ENCODE measurements at places on chromosomes 1 and 21.
A peak's percentile ranks its signal among the peaks of the same experiment; 100 is the strongest.

GRCh38 chr1:33061834-33062233 is 19.1 kb upstream of the AZIN2 start:
- no peak for DNase-seq

- no peak for DNase-seq
These were observed 41.8 kb downstream of the CAMTA1 start for GRCh38 chr1:6827079-6827478.

GRCh38 chr21:37367336-37367702 is 746 bp downstream of the DYRK1A start:
- DNase-seq, result no peak

GRCh38 chr1:222557148-222557547 is 9.2 kb upstream of the HHIPL2 start:
- DNase-seq, result no peak

DNA sequence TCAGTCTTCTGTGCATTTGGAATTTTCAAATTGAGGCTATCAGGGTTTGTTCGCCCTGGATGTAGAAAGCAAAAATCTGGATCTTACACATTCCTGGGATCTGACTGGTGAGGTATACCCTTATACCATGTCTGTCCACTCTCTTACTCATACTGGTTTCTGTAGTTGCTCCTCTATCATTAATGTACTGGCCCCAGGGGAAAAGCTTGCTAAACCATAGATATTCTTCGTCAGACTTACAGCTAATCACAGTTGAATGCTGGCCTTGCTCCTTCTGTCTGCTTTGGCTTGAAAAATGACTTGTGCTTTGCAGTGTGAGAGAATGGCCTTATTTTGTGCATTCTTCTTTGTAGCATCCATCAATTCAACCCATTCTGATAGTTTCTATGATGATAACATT is 30.5 kb downstream of the TBCE start:
- DNase-seq, result no peak

DNA sequence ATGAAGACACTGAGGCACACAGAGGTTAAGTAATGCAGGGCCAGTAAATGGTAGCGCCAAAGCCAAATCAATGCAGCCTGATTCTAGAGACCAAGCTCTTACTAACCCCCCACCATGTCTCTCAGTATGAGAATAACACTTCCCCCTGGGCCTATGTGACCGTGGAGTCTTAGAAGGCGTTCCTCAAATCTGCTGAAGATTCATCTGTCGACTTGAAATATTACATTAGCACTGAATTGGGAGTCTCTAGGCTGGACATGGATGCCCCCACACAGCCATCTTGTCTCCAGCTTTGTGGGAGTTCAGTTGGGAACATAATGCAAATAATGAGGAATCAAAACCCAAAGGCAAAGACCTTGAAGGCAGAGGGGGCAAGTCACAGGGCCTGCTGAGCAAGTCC is 117.9 kb upstream of the HMGB4 start:
- DNase-seq, result no peak

DNA sequence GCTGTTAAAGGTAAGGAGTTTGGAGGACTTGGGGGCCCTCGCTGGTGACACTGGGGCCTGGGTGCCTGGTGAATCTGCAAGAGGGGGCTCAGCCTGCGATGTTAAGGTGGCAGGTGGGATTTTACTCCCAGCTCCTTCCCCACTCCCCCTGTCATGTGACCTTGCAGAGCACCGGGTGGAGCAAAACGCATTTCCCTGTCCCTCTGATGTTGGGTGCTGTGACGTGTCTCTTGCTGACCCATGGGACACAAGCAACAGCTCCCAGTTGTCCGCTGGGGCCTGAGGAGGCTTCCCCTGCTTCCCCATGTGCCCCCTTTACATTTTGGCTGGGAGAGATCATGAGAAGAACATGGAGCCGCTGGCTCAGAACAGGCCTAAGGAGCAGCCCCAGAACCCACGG is 319.0 kb downstream of the MATN1 start:
- no peak for DNase-seq

GRCh38 chr1:27658951-27659496 is 13.0 kb downstream of the IFI6 start:
- DNase-seq, result peak; percentile 22

DNA sequence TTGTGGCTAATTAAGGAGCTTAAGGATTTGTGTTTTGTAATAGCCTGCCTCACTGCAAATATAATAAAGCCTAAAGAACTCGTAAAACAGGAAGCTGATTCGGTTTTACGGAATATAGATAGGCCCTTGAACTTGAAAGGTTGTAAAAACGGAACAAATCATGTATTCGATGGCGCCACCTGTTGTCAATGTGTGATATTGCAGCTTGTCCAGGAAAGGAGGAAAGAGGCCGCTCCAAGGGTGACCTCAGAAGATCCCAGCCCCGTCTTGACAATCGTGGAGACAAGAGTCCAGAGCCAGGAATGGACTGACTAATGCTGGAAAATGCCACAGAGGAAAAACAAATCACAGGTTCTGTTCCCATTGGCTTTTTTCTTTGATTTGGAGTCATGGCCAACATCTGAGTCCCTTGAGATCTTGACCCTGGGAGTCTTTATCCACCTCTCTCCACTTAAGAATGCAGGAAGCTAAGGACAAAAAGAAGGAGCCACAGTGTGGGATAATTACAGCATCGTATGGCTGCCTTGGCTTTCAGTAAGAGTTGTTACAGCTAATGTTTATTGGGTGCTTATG is 7.0 kb upstream of the IGSF21 start:
- DNase-seq, result no peak

DNA sequence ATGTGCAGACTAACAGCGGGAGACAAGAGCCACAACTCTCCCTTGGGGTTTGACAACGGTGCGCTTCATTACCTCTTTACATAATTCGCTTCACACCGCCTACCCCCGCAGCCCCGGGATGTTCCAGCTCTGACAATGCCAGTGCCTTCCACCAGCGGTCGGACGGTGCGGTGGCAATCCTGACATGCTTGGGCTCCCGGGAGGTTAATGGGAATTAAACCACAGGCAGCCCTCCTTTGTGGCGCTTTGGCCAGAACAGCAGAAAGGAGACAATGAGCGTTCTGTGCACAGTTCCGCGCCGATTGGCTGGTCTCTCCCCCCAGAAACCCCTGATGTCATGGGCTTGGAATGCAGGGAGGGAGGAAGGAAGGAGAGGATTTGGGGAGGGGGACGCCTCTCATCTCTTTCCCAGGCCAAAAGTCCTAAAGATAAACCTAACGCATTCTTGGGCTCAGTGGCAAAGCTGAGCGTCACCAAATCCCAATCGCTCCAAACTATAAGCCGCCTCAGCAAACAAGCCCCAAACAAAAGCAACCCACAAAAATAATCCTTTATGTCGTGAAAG is 1.3 kb downstream of the CNN3 start:
- peak; percentile 1 for DNase-seq

- DNase-seq, result no peak
These were observed 58.2 kb downstream of the CD34 start for GRCh38 chr1:207852576-207853371.

GRCh38 chr1:45243476-45244343 is 37.3 kb upstream of the ZSWIM5 start:
- no peak for DNase-seq

- DNase-seq, result no peak
These were observed 11.0 kb upstream of the ZFP69B start for GRCh38 chr1:40439247-40439646.

DNA sequence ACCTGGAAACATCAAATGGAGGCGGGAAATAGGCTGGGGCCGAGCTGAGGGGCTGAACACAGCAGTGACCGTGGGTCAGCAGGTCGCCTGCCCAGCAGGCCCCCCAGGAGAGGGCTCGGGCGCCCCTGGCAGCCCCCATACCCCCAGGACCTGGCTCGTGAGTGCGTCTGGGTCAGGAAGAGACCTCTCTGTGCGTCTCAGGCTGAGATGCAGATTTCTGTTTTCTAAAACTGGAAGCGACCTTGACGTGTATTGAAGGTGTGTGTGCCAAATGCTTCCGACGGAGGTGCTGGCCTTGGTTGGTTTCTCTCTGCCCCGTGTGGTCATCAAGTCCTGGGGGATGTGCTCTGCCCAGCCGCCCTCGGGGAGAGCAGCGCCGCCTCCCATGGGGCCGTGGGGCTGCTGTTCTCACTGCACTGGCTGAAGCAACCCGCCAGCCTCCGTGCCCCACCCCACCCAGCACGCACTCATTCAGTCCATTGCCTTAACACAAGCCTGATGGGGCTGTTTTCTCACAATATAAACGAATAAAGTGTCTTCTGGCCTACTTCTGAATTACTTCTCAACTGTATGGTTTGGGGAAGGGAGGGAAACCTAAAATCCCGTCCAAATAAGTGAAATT is 7.4 kb downstream of the PEX10 start:
- no peak for DNase-seq

DNA sequence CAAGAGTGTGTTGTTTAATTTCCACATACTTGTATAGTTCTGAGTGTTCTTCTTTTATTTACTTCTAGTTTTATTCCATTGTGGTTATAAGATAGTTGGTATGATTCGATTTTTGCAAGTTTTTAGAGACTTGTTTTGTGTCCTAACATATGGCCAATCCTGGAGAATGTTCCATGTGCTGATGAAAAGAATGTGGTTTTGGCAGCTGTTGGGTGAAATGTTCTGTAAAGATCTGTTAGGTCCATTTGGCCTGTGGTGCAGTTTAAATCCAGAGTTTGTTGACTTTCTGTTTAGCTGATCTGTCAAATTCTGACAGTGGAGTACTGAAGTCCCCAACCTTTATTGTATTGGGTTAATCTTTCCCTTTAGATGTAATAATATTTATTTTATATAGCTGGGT is 19.5 kb upstream of the TIPRL start:
- DNase-seq, result no peak

GRCh38 chr1:25755475-25756125 is 44.4 kb upstream of the SELENON start:
- no peak for DNase-seq

DNA sequence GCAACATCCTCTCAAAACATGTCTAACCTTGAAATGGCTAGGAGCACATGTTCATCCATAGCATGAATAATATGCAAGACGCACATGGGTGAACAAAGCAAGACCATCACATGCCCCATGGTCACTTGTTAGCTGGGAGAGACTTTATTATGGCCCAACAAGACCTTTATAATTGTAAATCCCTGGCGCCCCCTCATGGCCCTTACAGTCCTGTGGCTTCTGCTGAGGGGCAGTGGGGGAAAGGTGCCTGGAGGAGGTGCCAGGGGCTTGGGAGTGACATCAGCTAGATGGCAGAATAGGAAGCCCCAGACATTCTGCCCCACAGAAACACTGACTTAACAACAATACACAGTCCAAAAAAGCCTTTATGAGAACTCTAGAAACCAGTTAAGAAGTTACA is 51.7 kb downstream of the CSMD2 start:
- DNase-seq, result no peak

GRCh38 chr1:84069236-84069845 is 70.4 kb upstream of the TTLL7 start:
- DNase-seq, result no peak

Measured in stimulated activated CD4-positive, alpha-beta T cell treated with anti-CD3 and anti-CD28 coated beads, Interleukin-15, amount 100 ng/mL, for 1 hour (primary cell).